CD4-positive, alpha-beta T cell treated with Interleukin-17A for 4 hours (primary cell): ENCODE measurements at places on chromosomes 2 and 18.

DNA sequence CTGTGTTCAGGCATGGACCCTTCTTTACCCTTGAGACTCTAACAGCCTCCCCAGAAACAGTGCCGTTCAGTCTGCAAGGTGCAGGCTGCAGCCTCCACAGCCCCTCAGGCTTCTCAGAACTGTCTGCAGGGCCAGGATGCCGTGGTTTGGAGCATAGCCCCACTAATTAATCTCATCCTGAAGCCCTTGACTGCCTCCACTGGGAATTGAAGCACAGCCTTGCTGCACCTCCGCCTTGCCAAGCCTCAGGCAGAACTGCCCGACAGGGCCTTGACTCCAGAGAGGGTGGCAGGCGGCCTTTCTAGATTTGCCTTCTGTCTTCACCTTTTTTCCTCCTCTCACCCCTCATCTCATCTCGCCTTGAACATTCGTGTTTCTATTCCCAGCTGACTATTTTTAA is 119.8 kb downstream of the NRP2 start:
- no peak for DNase-seq

DNA sequence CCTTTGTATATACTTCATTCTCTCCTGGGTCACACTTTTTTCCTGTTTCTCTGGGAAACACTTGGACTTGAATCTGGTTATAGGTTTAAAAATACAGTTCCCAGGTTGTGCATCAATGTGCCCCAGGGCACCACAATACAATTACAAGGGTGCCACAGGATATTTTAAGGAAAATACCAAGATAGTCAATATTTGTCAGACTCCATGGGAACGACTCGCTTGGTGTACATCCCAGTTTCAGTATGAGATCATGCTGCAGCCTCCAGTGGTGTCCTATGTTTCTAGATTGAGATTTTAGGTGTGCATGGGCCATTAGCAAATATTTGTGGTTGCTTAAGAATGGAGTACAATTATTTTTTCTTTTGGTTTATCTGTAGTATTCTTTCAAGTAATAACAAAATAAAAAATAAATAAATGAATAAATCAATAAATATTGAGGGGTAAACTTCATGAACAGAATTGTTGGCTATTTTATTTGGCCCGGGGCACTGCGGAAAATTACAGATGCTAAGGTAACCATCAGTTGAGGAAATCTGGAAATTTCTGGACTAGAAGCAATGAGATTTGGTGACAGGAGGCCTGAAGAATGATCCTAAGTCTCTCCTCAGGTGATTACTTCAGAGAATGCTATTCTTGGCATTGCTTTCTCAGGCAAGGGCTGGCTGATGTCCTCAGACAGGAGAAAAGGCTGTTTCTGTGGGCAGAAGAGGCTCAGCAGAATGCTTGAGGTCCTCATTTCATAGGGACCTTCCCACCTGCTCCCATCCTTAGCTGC is 649.3 kb upstream of the SOX11 start:
- DNase-seq = no peak

DNA sequence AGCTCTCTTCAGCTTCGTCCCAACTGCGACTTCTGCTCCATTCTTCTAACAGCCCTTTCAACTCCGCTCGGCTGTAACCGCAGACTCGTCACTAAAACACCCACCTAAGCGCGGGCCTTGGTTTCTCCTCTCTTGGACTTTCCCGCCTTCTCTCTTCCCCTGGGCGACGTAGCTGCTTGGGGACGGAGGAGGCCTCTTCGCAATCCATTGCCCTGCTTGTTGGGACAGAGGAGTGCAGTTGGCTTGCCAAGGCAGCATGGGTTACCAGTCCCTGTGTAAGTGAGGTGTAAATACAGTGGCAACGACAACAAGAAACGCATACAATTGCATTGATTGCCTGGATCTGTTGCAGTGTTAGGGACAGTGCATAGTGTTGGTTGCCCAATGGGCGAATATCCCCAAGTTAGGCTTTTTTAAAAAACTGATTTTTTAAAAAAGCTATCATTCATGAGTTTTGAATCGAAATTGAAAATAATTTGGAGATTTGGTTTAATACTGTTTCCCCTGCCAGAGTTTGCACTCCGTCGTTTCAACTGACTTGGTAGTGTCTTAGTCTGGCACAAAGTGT is 484 bp upstream of the DARS1 start:
- peak; percentile 74 for DNase-seq

- peak; percentile 61 for DNase-seq
Observed at GRCh38 chr2:191678437-191679100, 633 bp downstream of the NABP1 start.

DNA sequence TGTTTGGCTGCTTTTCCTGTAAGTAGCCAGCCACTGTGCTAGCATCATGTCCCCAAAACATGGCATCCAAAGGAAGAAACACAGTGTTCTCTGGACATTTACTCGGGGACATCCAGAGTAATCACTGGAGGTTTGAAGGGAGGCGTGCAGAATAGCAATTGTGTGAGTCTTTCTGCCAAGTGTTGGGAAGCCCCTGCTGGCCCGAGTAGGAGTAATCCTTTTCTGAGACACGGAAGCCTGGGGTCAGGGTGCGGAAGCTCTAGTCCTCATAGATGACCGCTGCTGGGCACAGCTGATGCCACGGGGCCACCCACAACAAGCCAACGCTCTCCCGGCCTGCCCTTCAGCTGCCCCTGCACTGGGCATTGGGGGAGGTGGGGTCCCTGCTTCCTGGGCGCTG is 24.8 kb upstream of the HDAC4 start:
- no peak for DNase-seq

DNA sequence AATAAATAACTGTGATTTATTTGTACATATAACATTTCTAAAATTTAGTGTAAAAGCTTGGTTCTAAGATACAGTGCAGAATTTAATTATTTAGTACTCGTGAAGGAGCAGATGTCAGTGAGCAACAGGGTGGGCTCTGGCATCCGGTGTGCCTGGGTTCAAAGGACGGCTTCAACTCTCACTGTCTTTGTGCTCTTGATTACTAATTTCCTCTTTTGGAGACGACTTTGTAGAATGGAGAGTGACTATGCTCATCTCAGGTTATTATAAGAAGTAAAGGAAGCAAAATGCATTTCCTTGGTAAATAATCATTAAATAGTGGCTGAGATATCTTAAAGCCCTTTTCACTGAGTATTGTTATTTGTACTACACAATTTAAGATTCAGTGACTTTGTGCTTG is 271.7 kb downstream of the ASXL3 start:
- no peak for DNase-seq

- no peak for DNase-seq
Observed at GRCh38 chr2:38866773-38867443, 8.8 kb downstream of the DHX57 start.

DNA sequence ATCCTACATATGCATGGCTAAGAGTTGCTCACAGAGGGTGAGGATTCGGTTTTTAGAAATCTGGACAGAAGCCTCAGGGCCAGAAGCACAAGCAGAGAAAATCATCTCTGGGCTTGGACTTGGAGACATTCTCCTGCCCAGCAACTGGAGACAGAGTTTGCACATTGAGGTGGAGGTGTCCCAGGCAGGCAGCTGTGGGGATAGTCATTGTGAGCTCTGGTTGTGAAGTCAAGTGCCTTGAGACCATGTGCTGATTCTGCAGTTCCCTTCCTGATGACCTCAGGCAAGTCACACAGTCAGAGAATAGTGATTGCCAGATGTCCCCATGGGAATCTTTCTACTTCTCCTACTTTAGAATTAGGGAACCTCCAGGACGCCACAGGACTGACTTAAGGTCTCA is 108.4 kb upstream of the LDAH start:
- no peak for DNase-seq

DNA sequence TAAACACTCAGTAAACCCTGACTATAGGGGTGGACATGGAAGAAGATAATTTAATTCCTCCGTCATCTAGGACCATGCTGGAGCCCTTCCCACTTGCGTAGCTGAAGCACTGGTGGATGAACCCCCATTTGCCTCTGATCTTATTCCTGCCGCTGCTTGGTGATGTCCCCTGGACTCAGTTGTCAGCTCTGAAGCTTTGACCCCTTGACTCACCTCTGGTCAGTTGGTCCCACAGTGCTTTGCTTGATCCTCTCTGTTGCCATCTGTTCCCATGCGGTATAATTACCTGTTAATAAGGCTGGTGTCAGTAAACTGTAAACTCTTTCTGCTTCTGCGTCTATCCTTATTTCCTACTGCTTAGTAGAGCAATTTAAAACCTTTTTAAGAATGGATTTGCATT is 126.9 kb downstream of the SPTBN1 start:
- no peak for DNase-seq

- DNase-seq = peak; percentile 10
Observed at GRCh38 chr2:53913721-53914120, 54.0 kb upstream of the GPR75 start.

- no peak for DNase-seq
Observed at GRCh38 chr2:67290451-67291290, 106.5 kb upstream of the ETAA1 start.

GRCh38 chr2:241788572-241788971 is 11.9 kb downstream of the GAL3ST2 start:
- no peak for DNase-seq

DNA sequence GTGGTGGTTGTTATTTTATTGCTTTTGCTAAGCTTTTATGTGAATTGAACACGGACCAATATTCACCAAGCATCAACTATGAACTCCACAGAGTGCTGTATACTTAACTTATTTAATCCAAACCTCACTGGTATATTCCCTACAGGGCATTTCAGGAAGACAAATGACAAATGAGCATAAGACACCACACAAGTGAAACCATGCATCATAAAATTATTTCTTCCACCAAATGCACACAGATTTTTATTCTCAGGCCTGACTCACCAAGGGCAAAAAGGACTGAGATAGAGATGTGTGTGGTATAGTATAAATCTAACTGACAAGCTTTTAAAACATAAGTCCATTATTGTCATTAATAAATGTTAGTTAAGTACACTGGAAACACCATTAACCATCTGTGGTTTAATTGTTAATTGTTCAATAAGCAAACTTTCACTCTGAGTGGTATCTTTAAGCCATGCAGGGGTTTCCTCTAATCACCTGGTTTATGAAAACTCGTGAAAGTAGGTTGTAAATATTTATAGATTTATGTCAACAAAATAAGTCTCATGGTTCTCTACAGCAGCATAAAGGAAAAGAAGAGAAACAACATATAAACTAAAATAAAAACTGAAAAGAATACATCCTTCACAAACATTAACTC is 77.6 kb upstream of the CRIM1 start:
- no peak for DNase-seq

- DNase-seq = no peak
Observed at GRCh38 chr18:49560624-49561288, 1.1 kb upstream of the LIPG start.

DNA sequence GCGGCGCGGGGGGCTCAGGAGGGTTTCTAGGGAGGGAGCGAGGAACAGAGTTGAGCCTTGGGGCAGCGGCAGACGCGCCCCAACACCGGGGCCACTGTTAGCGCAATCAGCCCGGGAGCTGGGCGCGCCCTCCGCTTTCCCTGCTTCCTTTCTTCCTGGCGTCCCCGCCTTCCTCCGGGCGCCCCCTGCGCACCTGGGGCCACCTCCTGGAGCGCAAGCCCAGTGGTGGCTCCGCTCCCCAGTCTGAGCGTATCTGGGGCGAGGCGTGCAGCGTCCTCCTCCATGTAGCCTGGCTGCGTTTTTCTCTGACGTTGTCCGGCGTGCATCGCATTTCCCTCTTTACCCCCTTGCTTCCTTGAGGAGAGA is 5.2 kb downstream of the PROC start:
- DNase-seq = no peak

DNA sequence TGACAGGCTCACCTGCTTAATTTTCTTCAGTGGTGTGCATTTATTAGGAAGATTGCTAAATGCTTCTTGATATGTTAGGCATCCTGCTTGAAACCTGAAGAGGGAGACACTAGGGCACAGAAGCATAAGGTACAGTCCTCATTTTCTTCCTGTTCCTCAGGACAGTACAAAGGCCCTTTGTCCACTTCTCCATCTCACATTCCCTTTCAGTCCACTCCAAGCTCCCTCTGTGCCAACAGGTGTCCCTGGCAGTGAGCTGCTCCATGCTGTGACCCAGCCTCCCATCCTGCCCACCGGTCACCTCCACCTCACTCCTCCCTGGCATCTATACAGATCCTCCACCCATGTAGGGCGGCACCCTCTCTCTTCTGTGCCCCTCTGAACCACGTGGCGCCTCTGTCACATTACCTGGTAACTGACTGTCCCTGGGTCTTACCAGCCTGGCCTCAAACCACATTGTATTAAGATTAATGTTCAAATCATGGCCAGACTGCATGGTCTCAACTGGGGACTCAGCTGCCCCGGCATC is 162.8 kb downstream of the VAPA start:
- DNase-seq = no peak

- DNase-seq = no peak
Observed at GRCh38 chr2:213261715-213262114, 22.5 kb upstream of the SPAG16 start.

GRCh38 chr2:52976143-52976949 is 791.3 kb upstream of the CHAC2 start:
- no peak for DNase-seq

DNA sequence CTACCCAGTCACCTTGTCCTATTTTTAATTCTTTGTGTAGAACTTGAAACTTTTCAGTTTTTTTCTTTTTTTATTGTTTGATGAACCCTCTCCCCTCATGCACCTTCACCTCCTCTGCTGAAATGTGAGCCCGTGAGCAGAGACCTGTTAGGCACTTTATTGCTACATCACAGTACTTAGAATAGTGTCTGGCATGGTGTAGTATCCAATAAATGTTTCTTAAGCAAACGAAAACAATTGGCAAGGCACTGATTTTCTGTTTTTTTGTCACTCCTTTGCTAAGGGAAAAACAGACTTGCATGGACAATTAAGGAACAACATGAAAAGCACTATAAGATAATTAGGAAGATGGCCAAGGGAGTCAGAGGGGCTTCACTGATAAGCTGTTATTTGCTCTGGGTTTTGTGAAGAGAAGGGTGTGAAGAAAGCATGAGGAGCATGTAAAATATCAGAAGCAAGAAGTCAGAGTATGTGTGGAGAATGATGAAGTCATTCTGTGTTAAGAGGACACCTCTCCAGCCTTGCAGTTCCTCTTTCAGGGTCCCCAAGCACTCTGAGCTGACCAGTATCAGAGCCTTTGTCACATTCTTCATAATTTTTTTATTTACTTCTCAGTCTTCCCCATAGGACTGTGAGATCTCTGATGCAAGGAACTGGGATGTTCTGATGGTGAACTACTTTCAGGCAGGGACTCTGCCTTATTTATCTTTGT is 99.7 kb upstream of the CAVIN2 start:
- no peak for DNase-seq

DNA sequence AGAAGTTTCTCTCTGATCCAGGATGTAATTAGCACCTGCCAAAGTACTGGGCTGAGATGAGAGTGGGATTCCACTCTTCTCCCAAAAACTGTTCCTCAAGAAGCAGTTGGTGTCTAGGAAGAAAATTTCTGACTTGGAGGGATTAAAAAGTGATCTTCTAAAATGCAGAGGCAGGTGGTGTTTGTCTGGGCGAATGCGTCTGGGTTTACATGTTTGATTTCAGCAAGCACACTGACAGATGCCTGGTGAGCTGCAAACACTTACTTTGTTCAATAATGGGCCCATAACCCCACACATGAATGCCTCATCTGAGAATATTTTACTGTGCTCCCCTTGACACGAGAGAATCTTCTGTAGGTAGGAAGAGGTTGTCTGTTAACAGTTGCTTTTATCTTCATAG is 24.3 kb upstream of the KCNF1 start:
- DNase-seq = no peak

- DNase-seq = peak; percentile 61
Observed at GRCh38 chr2:110860630-110861029, 128.3 kb downstream of the ACOXL start.
